ENCODE measurements at places on chromosomes 2 and 18. TPM values are rescaled to one million over a fixed set of nuclear protein-coding genes. Genes with fewer than 3 reads are reported as not detected.

Gene PGAP1
- total RNA-seq, result 6.3 TPM

Gene BCL11A
- 3.5 TPM for total RNA-seq

Gene ODC1
- 106 TPM for total RNA-seq

Gene TDRD15
- total RNA-seq, result not detected

Gene MPHOSPH10
- 18.8 TPM for total RNA-seq

Gene SP140L
- 8.0 TPM for total RNA-seq

Gene ITGB6
- not detected for total RNA-seq

Gene GALNT13
- total RNA-seq, result 0.11 TPM

All from GM23248 (cell line).